ENCODE measurements at places on chromosomes 7 and 10. TPM values are rescaled to one million over a fixed set of nuclear protein-coding genes. Genes with fewer than 3 reads are reported as not detected.

ARHGAP19 gene
- 2.6 TPM for total RNA-seq

SRRM3 gene
- total RNA-seq: 0.26 TPM

EMX2 gene
- not detected for total RNA-seq

SDK1 gene
- total RNA-seq: 0.78 TPM

METTL2B gene
- 29.3 TPM for total RNA-seq

TMEM196 gene
- not detected for total RNA-seq

TAS2R3 gene
- 2.0 TPM for total RNA-seq

PNLIPRP1 gene
- total RNA-seq: not detected

OR2A5 gene
- total RNA-seq: not detected

FAM20C gene
- 72.9 TPM for total RNA-seq

REPIN1 gene
- total RNA-seq: 43.4 TPM

HOXA4 gene
- 2.0 TPM for total RNA-seq

BBS9 gene
- total RNA-seq: 26.8 TPM

BHLHA15 gene
- 1.4 TPM for total RNA-seq

LIPN gene
- total RNA-seq: not detected

SPDYE16 gene
- not detected for total RNA-seq

RPP38 gene
- total RNA-seq: 8.7 TPM

ZNF467 gene
- 1.6 TPM for total RNA-seq

CDC14C gene
- total RNA-seq: not detected

ATP6V0A4 gene
- total RNA-seq: not detected

FAM25G gene
- not detected for total RNA-seq

LIPM gene
- total RNA-seq: 0.13 TPM

NUTM2E gene
- not detected for total RNA-seq

BICC1 gene
- total RNA-seq: 124 TPM

RNF133 gene
- total RNA-seq: 0.46 TPM

C10orf62 gene
- total RNA-seq: not detected

AGAP6 gene
- 4.0 TPM for total RNA-seq

NUDT13 gene
- total RNA-seq: 1.1 TPM

Measured in smooth muscle cell of the pulmonary artery (primary cell).